ENCODE measurements at places on chromosomes 12 and 14. TPM values are rescaled to one million over a fixed set of nuclear protein-coding genes. Genes with fewer than 3 reads are reported as not detected.

The ACVR1B gene
- total RNA-seq, result 17.5 TPM

DNA sequence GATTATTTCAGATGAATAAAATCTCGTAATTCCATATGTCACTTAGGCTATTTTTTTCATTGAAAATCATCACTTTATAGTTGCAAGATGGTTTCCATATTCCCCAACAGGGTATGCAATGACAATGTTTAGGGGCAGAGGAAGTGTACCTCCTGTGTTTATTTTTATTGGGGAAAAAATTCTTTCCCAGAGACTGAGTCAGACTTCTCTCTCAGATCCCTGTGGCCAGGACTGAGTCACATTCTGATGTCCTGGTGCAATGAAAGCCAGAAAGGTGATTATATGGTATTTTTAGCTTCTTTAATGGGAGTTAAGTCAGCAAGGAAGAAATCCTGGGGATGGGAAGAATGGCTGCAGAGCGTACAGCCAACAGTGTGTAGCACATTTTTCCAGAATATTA lies 196.9 kb upstream of the ALG10 start:
- no peak for DNase-seq

GRCh38 chr12:96194971-96195844 lies 1.0 kb downstream of the ELK3 start:
- peak; percentile 85 for DNase-seq

DNA sequence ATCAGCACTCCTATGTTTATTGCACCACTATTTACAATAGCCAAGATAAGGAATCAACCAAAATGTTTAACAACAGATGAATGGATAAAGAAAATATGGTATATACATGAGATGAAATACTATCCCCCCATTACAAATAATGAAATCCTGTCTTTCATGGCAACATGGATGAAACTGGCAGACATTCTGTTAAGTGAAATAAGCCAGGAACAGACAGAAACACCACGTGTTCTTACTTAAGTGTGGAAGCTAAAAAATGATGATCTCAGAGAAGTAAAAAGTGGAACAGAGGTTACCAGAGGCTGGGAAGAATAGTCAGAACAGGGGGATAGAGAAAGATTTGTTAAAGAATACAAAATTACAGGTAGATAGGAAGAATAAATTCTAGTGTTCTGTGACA lies 113.7 kb upstream of the MDM1 start:
- DNase-seq, result no peak

The BMP4 gene
- total RNA-seq, result not detected

DNA sequence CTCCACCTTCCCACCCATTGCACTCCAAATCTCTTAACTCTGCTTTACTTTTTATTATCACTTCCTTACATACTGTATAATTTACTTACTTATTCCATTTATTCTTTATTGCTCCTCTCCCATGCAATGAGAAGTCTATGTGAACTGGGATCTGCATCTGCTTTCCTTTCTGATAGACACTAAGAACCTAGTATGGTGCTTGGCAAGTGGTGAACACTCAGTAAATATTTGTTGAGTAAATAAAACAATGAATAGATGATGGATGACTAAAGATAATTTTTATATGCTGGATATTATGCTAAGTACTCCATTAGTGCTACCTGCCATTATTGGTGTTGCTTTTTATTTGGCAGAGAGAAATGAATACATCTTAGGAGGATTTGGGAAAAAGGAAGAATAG lies 151.0 kb downstream of the TPH2 start:
- DNase-seq, result no peak

Measured in natural killer cell treated with Interleukin-12 subunit alpha and Interleukin-12 subunit beta and Interleukin-15 and Interleukin-18, amount 100 ng/mL, for 72 hours (primary cell).